ENCODE measurements at places on chromosomes 6 and 20.

GRCh38 chr6:64010010-64010409, 374.4 kb downstream of the PHF3 start:
- DNase-seq = no peak

- no peak for DNase-seq
These were observed 2.8 kb upstream of the CSTL1 start for GRCh38 chr20:23436681-23437080.

DNA sequence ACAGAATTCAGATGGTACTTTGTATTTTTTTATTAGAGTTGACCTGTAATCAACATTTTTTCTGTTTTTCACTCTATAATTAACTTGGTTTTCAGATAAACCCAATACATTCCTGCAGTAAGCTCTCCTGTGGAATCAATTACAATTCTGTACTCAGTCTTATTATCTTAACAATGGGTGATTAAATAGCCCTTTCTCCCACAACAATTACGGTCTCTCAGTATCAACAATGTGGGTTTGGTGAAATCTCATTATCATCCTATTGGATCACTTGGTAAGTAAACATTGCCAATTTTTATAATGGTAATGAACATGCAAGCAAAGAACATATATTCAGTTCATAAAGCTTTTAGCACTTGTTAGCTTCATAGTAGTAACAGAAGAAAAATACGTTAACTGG, 438.9 kb upstream of the EPHA7 start:
- DNase-seq = no peak

- DNase-seq = no peak
These were observed 38.8 kb downstream of the SNX3 start for GRCh38 chr6:108222064-108222463.

- no peak for DNase-seq
These were observed 104.9 kb downstream of the OGFRL1 start for GRCh38 chr6:71393471-71393870.

- no peak for DNase-seq
These were observed 21.5 kb upstream of the ELOVL2 start for GRCh38 chr6:11065436-11066202.

GRCh38 chr6:11255610-11256009, 23.1 kb upstream of the NEDD9 start:
- DNase-seq = no peak

DNA sequence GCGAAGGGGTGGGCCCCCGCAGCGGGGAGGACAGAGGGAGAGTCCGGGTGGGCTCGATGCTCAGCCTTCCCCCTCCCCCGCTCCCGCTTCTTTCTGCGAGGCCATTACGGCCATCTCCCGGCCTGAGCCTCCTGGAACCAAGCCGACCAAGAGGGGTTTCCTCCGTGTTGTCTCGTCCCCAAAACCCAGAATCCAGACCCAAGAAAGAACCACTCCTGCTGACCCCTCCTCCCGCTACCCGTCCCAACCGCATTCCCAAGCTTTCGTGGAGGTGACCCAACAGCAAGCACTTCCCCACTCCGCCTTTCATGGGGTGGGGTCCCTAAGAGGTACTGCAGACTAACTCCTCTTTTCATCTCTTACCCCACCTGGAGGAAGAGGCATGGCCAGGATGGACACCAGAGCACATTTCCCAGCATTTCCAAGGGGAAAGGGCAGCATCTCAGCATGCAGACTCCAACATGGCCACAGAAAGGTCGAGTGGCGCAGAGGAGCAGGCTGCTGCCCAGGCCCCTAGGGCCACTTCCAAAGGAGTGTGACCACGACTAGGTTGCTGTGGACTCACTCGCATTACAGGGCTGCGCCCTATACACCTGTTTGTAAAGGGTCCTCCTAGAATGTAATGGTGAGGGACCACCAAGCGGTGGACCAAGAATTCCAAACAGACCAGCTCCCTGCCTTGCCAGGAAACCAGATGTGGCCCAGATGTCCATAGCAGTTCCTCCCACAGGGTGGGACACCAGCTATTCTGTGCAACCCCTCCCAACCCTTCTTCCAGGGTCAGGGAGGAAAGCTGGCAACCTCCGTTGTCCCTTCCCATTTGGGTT, 53.4 kb downstream of the MRPL14 start:
- DNase-seq = no peak

- no peak for DNase-seq
These were observed at the start of gene BMP7 for GRCh38 chr20:57266291-57267157. Gene BMP7 (minus strand): TSS chr20:57266641. CDS start chr20:57266122, 519 bp downstream.

GRCh38 chr20:3068075-3068474, 3.3 kb upstream of the OXT start:
- DNase-seq = no peak

- no peak for DNase-seq
These were observed 1377.8 kb upstream of the CITED2 start for GRCh38 chr6:140752234-140752633.

DNA sequence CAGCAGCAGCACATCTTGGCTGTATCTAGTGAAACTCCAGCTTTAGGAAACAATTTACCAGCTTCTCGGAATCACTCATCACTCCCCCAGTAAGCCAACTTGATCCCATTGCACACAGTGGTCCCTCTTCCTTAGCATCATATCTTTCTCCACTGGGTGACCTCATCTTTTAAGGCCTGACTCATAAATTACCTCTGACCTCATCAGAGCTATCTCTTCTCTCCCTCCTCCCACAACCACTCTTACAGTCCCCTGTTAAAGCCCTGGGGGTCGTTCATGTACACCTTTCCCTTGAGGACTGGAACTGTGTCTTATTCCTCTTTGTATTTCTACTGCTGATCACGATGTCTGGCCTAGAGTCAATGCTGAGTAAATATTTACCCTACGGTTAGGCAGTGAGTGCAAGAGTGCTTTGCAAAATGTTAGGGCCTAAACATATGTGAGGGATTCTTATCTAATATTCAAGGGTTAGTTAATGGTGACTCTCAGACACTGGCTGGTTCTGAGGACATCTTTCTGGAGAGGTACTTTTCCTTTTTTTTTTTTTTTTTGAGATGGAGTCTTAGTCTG, 187.2 kb downstream of the LRFN2 start:
- DNase-seq = no peak

GRCh38 chr6:35468980-35469750, 964 bp downstream of the RPL10A start:
- no peak for DNase-seq
